ENCODE measurements at places on chromosomes 1 and 21. TPM values are rescaled to one million over a fixed set of nuclear protein-coding genes. Genes with fewer than 3 reads are reported as not detected.

DNA sequence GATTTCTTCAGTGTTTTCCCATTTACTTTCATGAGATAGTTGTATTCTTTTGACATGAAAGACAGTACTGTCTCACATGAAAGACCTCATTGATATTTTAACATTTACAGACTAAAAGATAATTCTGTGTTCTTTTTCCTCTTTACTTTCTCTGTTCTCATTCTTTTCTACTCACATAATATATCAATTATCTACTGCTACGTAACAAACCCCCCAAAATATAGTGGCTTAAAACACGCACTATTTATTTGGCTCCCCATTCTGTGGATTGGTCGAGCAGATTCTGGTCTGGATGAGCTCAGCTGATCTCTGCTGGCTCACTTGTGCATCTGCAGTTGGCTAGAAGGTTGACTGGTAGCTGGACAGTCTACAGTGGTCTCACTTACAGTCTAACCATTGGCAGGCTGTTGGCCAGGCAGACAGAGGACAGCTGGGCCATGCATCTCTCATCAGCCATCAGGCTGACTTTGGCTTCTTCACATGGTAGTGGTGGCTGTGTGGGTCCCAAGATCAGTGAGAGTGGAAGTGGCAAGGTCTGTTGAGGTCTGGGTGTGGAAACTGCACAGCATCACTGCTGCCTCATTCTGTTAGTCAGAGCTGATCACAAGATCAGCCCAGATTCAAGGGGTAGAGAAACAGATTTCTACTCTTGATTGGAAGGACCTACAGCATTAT lies 63.2 kb downstream of the MPZL1 start:
- no peaks in the 10 kb centered on the region for H3K27me3 ChIP-seq
- no peak overlapping the region for H3K4me3 ChIP-seq
- DNase-seq = no peak
- H3K4me1 ChIP-seq = no peaks in the 10 kb centered on the region

DNA sequence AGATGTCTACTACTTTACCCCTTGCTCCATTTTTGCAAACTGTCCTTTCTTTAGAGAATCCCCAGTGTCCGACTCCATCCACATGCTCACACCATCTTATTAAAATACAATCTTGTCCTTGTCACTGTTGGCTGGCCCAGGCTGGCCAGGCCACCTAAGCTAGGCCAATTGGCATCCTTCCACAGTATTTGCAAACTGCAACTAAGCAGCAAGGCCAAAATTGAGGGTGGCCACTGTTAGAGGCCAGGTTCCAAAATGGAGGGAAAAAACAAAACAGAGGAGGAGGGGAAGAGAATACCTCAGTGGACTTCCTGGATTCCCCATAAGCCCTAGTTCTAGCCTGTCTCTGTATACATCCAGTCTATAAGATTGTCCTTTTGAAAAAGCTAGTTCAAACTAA lies 4.3 kb downstream of the FAM89A start:
- H3K4me1 ChIP-seq = no peaks in the 10 kb centered on the region
- no peak overlapping the region for H3K4me3 ChIP-seq
- DNase-seq = no peak
- H3K27ac ChIP-seq = no peak overlapping the region
- no peaks in the 10 kb centered on the region for H3K36me3 ChIP-seq

DNA sequence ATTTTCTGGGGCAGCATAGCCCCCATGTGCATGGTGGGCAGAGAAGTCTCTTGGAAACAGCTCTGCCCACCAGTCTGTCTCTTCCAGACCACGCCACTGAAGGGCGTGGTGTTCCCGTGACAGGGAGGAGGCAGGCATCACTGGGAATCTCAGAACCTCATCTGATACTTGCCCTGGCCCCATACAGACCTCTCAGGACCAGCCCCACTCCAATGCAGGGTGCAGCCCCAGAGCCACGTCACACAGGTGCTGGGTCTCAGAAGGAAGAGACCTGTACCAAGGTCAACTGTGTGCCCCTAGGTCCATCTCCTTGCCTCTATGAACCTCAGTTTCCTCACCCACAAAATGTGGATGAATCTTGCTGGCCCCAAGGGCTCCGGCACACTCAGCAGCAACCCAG lies 7.3 kb downstream of the RAP1GAP start:
- H3K27me3 ChIP-seq = peaks cover 30% of the 10 kb centered on the region
- no peaks in the 10 kb centered on the region for H3K36me3 ChIP-seq
- H3K27ac ChIP-seq = no peak overlapping the region
- H3K4me3 ChIP-seq = no peak overlapping the region

The RPTN gene
- total RNA-seq = not detected
